ENCODE measurements at places on chromosomes 3 and 15.

DNA sequence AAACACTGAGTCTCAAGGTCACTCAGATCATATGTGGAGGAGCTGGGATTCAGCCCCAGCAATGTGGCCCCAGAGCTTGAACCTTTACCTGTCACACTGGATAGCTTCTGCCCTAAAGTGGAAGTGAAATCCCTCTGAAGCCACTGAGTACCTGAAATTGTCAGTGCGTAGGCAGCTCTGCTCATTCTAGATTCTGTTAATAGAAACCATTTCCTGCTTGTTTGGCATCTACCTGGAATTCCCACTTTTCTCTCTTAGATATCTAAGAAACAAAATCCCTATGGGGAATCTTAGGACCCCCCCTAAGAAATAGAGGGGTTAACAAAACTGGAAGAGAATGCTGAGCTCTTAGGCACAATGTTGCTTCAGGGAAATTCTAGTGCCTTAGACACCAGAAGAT, 29.8 kb downstream of the FBXL22 start:
- H3K4me1 ChIP-seq: no peaks in the 10 kb centered on the region
- no peak overlapping the region for H3K4me3 ChIP-seq
- no peaks in the 10 kb centered on the region for H3K27me3 ChIP-seq

GRCh38 chr15:70126362-70126761, 28.6 kb upstream of the TLE3 start:
- peaks cover 5% of the 10 kb centered on the region for H3K4me1 ChIP-seq
- peaks cover 6% of the 10 kb centered on the region for H3K27me3 ChIP-seq
- H3K4me3 ChIP-seq: no peak overlapping the region

GRCh38 chr15:92707880-92708551, 52.4 kb upstream of the FAM174B start:
- no peak for DNase-seq
- H3K27me3 ChIP-seq: peaks cover 9% of the 10 kb centered on the region
- H3K27ac ChIP-seq: no peak overlapping the region
- no peaks in the 10 kb centered on the region for H3K36me3 ChIP-seq

GRCh38 chr3:160150525-160150924, 74.7 kb upstream of the C3orf80 start:
- no peaks in the 10 kb centered on the region for H3K4me1 ChIP-seq
- H3K4me3 ChIP-seq: no peak overlapping the region
- H3K27me3 ChIP-seq: no peaks in the 10 kb centered on the region
- DNase-seq: no peak

DNA sequence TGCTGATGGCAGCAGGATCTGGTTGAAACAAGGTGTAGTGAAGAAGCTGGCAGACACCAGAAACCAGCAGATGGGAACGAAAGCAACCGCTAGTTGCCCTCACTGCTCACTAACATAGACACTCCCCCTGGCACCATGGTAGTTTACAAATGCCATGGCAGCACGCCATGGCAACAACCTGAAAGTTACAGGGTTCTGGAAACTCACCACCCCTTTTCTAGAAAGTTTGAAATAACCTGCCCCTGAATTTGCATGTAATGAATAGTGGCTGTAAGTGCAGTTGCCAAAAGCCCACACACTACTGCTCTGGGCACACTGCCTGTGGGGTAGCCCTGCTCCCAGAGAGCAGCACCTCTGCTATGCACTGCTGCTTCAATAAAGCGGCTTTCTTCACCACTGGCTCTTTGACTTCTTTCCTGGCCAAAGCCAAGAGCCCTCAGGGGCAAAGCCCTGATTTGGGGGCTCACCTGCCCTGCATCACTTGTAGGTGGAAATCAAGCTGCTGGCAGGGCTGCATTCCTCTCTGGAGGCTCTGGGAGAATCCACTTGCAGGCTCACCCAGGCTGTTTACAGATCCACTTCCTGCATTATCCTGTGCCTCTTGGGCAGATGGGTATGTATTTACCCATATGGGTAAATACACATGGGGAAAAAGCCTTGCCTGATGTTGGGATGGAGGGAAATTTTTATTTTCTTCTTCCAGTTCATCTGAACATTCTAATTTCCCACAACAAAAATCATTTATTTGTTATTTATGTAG, 2.0 kb upstream of the GP9 start:
- no peak overlapping the region for H3K4me3 ChIP-seq
- no peaks in the 10 kb centered on the region for H3K36me3 ChIP-seq
- DNase-seq: no peak
- peaks cover 11% of the 10 kb centered on the region for H3K4me1 ChIP-seq
- no peak overlapping the region for H3K27ac ChIP-seq

DNA sequence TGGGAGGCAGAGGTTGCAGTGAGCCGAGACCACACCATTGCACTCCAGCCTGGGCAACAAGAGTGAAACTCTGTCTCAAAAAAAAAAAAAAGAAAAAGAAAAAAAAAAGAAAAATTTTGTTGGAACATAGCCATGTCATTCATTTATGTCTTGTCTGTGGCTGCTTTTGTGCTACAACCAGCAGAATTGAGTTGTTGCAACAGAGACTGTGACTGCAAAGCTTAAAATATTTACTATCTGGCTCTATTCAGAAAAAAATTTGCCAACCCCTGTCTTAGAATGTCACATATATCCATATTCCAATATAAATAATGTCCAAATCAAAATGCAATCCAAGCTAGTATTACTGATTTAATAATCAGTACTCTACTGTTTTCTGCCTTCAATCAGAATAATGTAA, 25.1 kb downstream of the CD80 start:
- H3K4me3 ChIP-seq: no peak overlapping the region
- no peak overlapping the region for H3K27ac ChIP-seq
- H3K27me3 ChIP-seq: no peaks in the 10 kb centered on the region
- H3K36me3 ChIP-seq: no peaks in the 10 kb centered on the region

DNA sequence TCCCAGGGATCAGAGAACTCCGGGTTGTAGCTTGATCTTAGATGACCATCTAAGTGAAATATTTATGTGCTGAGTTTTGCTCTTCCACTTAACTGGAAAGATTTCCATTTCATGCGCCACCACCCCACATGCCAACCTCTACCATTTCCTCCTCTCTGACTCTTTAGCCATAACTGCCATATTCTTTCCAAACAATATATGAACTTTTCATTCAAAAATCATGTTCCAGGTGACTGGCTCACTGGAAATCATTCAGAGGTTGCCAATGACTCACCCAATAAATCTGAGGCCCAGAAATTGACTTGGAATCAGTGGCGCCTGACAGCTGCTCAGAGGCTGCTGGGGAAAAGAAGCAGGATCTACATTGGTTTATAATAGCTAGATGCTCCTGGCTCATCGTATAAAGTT, 31.6 kb upstream of the FAM174B start:
- no peaks in the 10 kb centered on the region for H3K4me1 ChIP-seq
- H3K4me3 ChIP-seq: no peak overlapping the region
- no peaks in the 10 kb centered on the region for H3K27me3 ChIP-seq
- H3K27ac ChIP-seq: no peak overlapping the region

- peaks cover 9% of the 10 kb centered on the region for H3K4me1 ChIP-seq
- H3K36me3 ChIP-seq: no peaks in the 10 kb centered on the region
- H3K27me3 ChIP-seq: no peaks in the 10 kb centered on the region
Observed at GRCh38 chr3:17749705-17750293, 7.4 kb upstream of the TBC1D5 start.

DNA sequence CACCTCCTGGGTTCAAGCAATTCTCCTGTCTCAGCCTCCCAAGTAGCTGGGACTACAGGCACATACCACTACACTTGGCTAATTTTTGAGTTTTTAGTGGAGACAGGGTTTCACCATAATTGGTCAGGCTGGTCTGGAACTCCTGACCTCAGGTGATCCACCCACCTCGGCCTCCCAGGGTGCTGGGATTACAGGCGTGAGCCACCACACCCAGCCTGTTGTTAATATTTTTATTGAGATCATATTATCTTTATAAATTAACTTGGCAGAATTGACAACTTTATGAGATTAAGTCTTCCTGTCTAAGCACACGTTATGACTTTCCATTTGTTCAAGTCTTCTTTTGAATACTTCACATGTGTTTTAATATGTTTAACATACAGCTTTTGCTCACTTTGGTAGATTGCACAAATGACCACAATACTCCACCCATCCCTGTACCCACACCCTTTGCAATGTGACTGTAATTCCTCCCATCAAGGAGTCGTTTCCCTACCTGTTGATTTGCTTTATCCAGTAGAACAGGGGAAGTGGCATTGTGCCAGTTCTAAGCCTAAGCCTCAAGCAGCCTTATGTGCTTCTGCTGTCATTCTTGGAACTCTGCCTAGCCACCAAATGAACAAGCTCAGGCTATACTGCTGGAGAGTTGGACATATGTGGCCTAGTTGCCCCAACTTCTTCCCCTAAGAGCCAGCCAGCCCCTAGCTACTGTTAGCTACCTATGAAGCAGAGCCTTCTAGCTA, 8.2 kb downstream of the XYLB start:
- H3K36me3 ChIP-seq: peaks cover 2% of the 10 kb centered on the region
- no peak overlapping the region for H3K27ac ChIP-seq
- no peaks in the 10 kb centered on the region for H3K4me1 ChIP-seq
- H3K27me3 ChIP-seq: no peaks in the 10 kb centered on the region
- no peak overlapping the region for H3K4me3 ChIP-seq

DNA sequence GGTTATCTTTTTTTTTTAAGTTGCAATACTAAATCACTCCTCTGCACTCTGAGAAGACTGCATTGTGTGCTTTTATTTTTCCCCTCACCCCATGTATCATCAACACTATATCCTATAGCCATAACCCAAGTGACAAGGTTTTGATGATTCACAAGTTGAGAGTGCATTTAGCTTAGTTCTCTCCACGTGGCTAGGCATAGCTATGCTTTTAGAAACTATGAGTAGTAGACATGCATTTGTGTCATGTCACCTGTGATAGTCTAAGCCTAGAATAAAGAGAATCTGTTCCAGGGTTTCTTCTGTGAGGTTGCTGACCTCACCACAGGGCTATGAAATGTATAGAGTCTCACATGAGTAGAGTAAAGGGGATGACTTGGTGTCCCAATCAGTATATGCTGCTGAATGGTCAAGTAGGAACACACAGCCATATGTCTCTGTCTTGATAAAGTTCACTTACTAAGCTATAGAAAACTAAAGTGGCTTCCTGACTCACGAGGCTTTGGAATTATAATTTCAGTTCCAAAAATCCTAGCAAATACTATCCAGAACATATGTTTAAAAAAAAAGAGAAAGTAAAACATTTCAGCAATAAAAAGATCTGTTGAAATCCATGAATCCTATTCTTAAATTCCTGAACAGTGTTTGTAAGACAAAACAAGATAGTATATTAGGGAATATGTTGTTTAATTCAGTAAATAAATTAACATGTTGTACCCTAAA, 206.3 kb downstream of the LSAMP start:
- DNase-seq: no peak
- no peak overlapping the region for H3K27ac ChIP-seq
- no peaks in the 10 kb centered on the region for H3K4me1 ChIP-seq
- no peak overlapping the region for H3K4me3 ChIP-seq

DNA sequence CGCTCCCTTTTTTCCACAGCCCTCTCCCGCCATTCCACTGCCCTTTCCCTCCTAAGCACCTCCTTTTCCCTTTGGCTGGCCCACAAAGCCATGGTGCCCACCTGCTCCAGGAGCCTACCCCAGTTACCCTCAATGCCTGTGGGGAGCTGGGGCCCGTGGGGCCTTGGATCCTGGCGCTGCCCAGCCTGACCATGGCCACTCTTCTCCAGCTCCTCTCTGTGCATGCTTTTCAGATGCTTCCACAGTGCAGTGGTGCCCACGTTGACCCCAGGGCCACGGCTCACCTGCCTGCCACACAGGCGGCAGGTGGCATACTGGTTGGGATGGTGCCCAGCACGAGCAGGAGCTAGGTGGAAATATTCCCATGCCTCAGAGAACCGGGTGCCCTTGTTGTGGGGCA, 1.5 kb downstream of the ZBED2 start:
- no peak for DNase-seq
- H3K27ac ChIP-seq: peak overlapping the region; percentile 73
- H3K4me1 ChIP-seq: peaks cover 15% of the 10 kb centered on the region
- H3K27me3 ChIP-seq: no peaks in the 10 kb centered on the region
- no peak overlapping the region for H3K4me3 ChIP-seq

- H3K4me1 ChIP-seq: peaks cover 11% of the 10 kb centered on the region
- no peaks in the 10 kb centered on the region for H3K36me3 ChIP-seq
- peaks cover 49% of the 10 kb centered on the region for H3K27me3 ChIP-seq
- H3K27ac ChIP-seq: no peak overlapping the region
- peak; percentile 3 for DNase-seq
- H3K4me3 ChIP-seq: peak overlapping the region; percentile 83
Observed at GRCh38 chr3:115513416-115513800, 109.9 kb upstream of the GAP43 start.

- H3K36me3 ChIP-seq: no peaks in the 10 kb centered on the region
- no peak overlapping the region for H3K4me3 ChIP-seq
- H3K27me3 ChIP-seq: no peaks in the 10 kb centered on the region
- DNase-seq: peak; percentile 24
- H3K27ac ChIP-seq: no peak overlapping the region
Observed at GRCh38 chr3:197186887-197187588, 111.4 kb downstream of the DLG1 start.

DNA sequence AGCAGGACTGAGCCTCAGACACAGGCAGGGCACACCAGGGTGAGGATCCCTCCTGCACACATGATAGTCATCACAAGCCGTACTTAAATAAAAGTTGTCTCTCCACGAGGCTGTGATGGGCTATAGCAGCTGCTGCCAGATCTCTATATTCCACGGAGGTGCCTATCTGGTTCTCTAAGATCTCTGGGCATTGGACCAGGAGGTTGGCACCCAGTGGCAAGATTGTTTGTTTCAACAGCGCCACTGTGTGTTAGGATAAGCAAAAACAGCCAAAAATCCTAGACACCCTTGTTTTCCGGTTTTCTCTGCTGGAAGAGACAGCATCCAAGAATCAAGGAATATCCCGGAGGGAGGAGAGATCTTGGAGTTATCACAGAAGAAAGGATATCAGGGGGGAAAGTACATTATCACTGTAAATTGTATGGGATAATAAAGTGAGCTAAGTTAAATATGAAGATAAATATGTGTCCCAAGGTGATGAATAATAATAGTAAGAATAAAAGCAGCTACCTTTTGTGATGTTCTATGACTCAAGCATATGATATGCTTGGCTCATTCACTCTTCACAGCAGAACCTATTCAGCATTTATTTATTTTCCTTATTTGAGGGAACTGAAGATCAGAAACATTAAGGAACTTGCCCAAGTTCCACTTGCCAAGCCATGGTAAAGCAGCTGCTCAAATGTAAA, 90.6 kb upstream of the AKAP13 start:
- H3K27ac ChIP-seq: no peak overlapping the region
- H3K4me1 ChIP-seq: no peaks in the 10 kb centered on the region
- H3K27me3 ChIP-seq: peaks cover 11% of the 10 kb centered on the region
- H3K4me3 ChIP-seq: no peak overlapping the region

- H3K36me3 ChIP-seq: peaks cover 8% of the 10 kb centered on the region
- no peak for DNase-seq
- peaks cover 34% of the 10 kb centered on the region for H3K4me1 ChIP-seq
- no peaks in the 10 kb centered on the region for H3K27me3 ChIP-seq
Observed at GRCh38 chr15:73593304-73594074, 39.7 kb downstream of the NPTN start.

- H3K4me3 ChIP-seq: peak overlapping the region; percentile 84
- H3K4me1 ChIP-seq: peaks cover 64% of the 10 kb centered on the region
- no peaks in the 10 kb centered on the region for H3K27me3 ChIP-seq
Observed at GRCh38 chr15:73631915-73632669, 1.1 kb downstream of the NPTN start.

Measured in naive thymus-derived CD8-positive, alpha-beta T cell (primary cell).